Activated T-helper 1 cell treated with anti-CD3 and anti-CD28 coated beads, Interleukin-12 subunit alpha, Interleukin-12 subunit beta, Interleukin-2, Interleukin-4 antibody, amounts not matched to agents 30 ng/mL and 10 ng/mL and 1 ng/mL, durations not matched to agents 14 hours and 24 hours and 36 hours (primary cell): ENCODE measurements at places on chromosomes 12 and 14. TPM values are rescaled to one million over a fixed set of nuclear protein-coding genes. Genes with fewer than 3 reads are reported as not detected.

The MYF5 gene
- not detected in 2 replicates for total RNA-seq

The NEUROD4 gene
- total RNA-seq: 0.05 TPM in 1 of 2 replicates, not detected in the other

- H3K36me3 ChIP-seq: no peaks in the 10 kb centered on the region
- H3K4me3 ChIP-seq: no peak overlapping the region
- no peak for DNase-seq
- no peaks in the 10 kb centered on the region for H3K4me1 ChIP-seq
- no peaks in the 10 kb centered on the region for H3K27me3 ChIP-seq
Observed at GRCh38 chr12:79514730-79515529, 175.8 kb downstream of the PAWR start.

DNA sequence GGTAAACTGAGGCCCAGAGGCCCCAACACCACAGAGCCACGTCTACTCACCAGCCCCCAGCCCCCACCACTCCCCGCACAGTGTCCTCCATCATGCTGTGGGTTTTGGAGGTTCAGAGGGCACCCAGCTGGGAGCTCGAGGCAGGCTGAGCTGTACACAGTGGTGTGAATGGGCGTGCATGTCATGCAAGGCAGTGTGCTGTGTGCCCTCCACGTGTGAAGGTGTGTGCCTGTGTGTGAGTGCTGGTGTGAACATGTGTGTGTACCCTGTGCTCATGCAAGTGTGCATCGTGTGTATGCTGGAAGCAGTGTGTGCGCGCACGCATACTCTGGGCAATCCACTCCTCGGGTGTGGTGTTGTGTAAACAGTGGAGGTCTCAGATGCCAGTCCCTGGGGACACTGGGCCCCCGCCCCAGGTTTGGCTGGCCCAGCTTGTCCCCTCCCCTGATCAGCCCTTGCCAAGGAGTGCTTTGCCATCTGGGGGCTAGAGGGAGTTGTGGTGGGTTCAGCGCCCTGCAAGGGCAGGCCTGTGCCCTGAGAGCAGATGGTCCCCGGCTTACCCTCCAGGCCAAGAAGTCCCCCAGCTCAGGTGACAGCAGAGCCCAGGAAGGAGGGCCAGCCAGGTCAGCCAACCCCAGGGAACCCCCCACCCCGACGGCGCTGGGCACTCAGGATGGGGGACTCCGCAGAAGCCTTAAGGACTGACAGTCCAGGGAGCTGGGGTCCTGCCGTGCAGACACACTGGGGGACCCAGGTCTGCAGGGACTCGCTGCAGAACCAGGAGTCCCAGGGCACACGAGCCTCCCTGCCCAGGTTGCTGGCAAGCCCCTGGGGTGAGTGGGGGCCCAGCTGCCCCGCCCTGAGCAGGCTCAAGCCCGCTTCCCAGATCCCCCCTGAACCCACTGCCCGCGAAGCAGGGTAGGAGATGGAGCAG lies 23.8 kb upstream of the GPR132 start:
- H3K4me1 ChIP-seq: peaks cover 2% of the 10 kb centered on the region
- peaks cover 10% of the 10 kb centered on the region for H3K27me3 ChIP-seq
- H3K4me3 ChIP-seq: peak overlapping the region; percentile 72
- DNase-seq: peak; percentile 0
- H3K36me3 ChIP-seq: no peaks in the 10 kb centered on the region

GRCh38 chr14:32206552-32206951 lies 3.5 kb upstream of the RNU6-8 start:
- H3K36me3 ChIP-seq: no peaks in the 10 kb centered on the region
- no peak overlapping the region for H3K27ac ChIP-seq
- H3K4me3 ChIP-seq: no peak overlapping the region
- DNase-seq: no peak
- peaks cover 5% of the 10 kb centered on the region for H3K27me3 ChIP-seq

- H3K36me3 ChIP-seq: no peaks in the 10 kb centered on the region
- H3K4me3 ChIP-seq: no peak overlapping the region
- no peak for DNase-seq
- H3K27me3 ChIP-seq: no peaks in the 10 kb centered on the region
Observed at GRCh38 chr12:85489194-85489593, 209.2 kb downstream of the ALX1 start.
